ENCODE measurements at places on chromosomes 5 and 9. TPM values are rescaled to one million over a fixed set of nuclear protein-coding genes. Genes with fewer than 3 reads are reported as not detected.

- no peak for DNase-seq
Measured at GRCh38 chr5:41195228-41195627, 18.1 kb downstream of the C6 start.

GRCh38 chr5:62538017-62538942 lies 40.3 kb upstream of the LRRC70 start:
- no peak for DNase-seq

GRCh38 chr9:137666955-137667670 lies 48.3 kb downstream of the EHMT1 start:
- peak; percentile 48 for DNase-seq

GRCh38 chr9:96486386-96487028 lies 36.5 kb downstream of the HABP4 start:
- peak; percentile 79 for DNase-seq

GRCh38 chr9:127449332-127449966 lies 1.8 kb downstream of the RPL12 start:
- DNase-seq: no peak

GRCh38 chr5:96893342-96893741 lies 17.0 kb downstream of the ERAP2 start:
- DNase-seq: no peak

GRCh38 chr5:1542781-1543180 lies 19.0 kb upstream of the LPCAT1 start:
- peak; percentile 86 for DNase-seq

GRCh38 chr9:36118706-36119105 lies 17.8 kb upstream of the GLIPR2 start:
- DNase-seq: peak; percentile 80

DNA sequence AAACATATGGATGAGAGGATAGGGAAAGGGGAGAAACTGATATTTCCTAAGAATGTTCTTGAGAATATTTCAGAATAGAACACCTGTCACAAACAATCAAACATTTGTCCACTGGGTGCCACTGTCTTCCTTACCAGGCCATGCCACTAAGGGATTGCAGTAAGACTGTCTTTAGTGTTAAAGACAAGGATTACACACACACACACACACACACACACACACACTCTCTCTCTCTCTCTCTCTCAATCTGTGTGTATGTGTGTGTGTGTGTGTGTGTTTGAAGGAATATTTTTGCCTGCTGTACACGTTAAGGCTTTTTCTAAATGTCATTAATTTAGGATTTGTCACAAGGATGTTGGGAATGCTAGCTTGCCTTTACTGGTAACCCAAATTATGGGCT lies 54.4 kb downstream of the CCDC192 start:
- no peak for DNase-seq

GRCh38 chr5:180161420-180162303 lies 47.3 kb downstream of the RASGEF1C start:
- DNase-seq: no peak

- no peak for DNase-seq
Measured at GRCh38 chr5:158413122-158413680, 554.3 kb upstream of the CLINT1 start.

DNA sequence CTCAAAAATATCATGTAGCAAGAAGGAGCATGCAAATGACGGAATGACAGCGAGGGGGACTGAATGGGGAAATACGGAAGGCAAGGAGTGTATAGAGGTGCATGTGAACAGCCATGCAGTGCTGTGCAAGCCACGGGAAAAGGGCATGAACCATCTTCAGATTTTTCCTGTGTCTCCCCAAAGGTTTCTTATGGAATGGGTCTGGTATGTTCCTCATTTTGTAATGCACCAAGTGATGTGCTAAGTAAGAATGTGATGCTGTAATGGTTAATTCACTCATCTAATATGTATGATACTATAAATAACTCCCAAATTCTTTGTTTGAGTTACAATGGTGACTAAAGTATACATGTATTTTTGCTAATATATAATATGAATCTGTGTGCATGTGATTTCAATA lies 99.0 kb upstream of the DAB2 start:
- no peak for DNase-seq

DNA sequence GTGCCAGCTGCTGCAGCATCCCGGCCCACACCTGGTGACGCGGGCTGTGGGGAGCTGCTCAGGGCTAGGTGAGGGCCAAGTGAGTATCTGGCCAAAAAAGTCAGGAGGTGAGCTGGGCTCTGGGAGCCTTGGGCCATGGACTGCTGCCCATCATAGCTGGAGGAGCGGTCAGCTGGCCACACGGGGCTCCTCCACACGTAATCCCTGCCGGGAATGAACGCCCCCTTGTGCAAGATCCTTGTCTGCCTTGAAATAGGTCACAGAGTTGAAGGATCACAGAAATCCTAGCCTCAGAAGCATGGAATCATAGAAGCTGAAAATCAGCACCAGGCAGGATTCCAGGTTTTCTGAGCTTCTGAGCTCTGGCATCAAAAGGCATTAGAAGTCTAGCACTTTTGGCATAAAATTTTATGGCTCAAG lies 16.8 kb upstream of the COL27A1 start:
- no peak for DNase-seq

- DNase-seq: no peak
Measured at GRCh38 chr9:696332-697323, 144.9 kb upstream of the DMRT1 start.

DNA sequence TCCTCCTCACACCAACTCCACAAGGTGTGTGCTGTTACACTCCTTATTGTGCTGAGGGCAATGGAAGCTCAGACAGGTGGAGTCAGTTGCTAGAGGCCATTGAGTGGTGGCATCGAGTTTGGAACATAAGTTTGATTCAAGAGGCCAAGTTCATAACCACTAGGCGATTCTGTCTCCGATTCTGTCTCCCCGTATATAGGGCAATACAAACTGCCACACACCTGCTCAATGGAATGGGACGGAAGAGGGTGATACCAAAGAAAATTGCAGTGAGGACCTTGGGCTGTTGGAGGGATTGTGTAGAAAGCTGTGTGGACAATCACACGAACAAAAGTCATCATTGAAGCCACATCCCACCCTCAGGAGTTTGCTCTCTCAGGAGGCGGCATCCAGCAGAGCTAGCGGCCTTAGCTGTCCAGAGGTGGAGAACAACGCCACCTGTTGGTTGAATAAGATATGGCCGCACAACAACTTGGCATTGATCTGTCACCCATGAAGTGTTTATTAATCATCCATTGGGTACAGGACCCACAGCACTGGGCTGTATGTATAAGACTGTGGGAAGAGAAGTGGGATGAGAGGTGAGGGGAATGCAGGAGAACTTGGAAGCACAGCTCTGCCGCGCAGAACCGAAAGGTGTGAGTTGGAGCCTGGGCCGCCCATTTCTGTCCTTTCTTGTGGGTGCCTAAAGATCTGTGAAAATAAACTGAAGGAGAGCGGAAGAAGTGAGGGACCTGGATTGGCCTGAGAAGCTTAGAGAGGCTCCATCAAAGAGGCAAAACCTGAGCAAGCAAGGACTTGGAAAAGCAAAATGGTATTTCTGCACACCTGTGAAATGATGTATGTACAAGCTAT lies 16.1 kb upstream of the NEUROG1 start:
- no peak for DNase-seq

DNA sequence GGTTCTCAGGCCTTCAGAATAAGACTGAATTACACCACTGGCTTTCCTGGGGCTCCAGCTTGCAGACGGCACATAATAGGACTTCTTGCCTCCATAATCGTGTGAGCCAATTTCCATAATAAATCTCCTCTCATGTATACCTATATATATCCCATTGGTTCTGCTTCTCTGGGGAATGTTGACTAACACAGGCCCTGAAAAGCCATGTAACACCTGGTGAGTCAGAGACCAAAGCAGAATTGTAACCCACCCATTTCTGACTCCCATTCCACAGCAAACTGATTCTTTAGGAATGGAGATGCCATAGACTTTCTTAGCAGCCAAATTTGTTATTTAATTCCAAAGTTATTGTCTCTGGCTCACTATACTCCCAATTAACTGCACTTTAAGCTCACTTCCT lies 85.4 kb upstream of the AGXT2 start:
- no peak for DNase-seq

- no peak for DNase-seq
Measured at GRCh38 chr9:117719161-117719920, 15.1 kb downstream of the TLR4 start.

- DNase-seq: no peak
Measured at GRCh38 chr5:117701062-117701461, 1126.4 kb upstream of the SEMA6A start.

- DNase-seq: no peak
Measured at GRCh38 chr5:107119656-107120055, 551.1 kb downstream of the EFNA5 start.

GRCh38 chr5:44987026-44987425 lies 178.3 kb downstream of the MRPS30 start:
- no peak for DNase-seq

GRCh38 chr9:84111726-84112125 lies 131.1 kb downstream of the RMI1 start:
- DNase-seq: no peak

GRCh38 chr5:102453716-102454115 lies 45.1 kb downstream of the SLCO6A1 start:
- DNase-seq: no peak

GRCh38 chr9:89661956-89662717 lies 57.3 kb downstream of the GADD45G start:
- peak; percentile 98 for DNase-seq

GRCh38 chr9:112489039-112489546 lies 2.5 kb downstream of the KIAA1958 start:
- no peak for DNase-seq

GRCh38 chr5:60497706-60498500 lies 202.1 kb downstream of the DEPDC1B start:
- no peak for DNase-seq

DNA sequence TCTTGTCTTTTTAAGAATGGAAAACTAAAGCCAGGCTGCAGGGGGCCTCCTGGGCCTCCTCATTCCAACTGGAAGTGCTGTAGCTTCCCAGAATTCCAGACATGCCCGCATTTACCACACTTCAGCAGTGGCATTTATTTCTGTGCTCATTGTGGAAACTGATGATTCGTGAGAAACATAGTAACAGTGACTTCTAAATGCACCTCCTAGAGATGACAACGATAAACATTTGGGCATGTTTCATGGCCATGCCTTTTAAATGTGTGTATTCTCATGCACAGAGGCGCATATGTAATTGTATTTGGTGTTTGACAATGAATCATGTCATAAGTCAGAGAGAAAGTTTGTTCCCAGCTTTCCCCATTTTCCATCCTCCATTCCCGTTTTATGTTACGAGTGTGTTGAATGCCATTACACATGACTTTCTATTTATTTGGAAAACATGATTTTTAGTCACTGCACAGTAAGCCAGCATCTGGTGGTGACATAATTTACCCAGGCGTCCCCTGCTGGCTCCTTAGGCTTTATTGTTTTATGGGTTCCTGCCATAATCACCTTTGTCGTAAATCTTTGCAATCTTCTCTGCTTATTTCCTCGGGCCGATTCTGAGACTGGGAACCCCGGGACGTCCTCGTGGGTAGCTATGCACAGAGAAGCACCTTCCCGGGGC lies 68.8 kb upstream of the FCN2 start:
- no peak for DNase-seq

GRCh38 chr5:58133631-58134296 lies 326.1 kb downstream of the PLK2 start:
- DNase-seq: no peak

- DNase-seq: no peak
Measured at GRCh38 chr5:133727636-133728035, 115.3 kb upstream of the FSTL4 start.

GRCh38 chr5:127421471-127421870 lies 96.0 kb upstream of the PRRC1 start:
- DNase-seq: no peak

DNA sequence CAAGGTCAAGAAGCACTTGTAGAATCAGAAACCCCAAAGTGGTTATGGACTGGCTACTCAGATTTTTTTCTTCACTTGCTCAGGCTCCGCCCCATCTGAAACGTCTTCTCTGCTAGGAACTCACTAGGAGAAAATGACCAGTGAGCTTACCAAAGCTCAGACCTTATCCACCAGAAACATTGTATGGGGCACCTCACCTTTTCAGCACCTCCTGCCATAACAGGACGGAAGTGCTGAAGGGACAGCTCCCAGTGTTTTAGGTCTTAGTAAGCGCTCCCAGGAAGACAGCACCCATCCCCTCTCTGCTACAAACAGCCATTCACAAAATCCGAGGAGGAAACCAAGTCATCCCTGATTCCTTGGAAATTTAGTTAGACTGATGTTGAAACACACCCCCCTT lies 1.2 kb upstream of the GABRA1 start:
- DNase-seq: no peak

DNA sequence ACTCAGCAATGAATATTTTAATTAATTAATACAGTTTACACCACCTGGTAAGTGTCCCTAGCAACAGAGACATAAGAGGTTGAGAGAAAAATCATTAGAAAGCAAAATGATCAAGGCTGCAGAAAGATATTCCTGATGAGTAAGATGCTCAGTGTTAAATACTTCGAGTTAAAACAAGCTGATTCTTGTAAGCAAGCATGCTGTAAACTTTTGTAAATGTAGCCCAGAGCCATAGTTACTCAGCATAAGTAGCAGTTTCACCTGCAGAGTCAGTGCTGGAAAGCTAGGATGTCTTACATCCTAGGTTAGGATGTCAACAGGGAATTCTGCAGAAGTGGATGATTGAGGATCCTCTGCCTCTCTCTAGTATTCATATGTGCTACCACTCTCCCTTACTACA lies 4.2 kb downstream of the PRKACG start:
- no peak for DNase-seq

DNA sequence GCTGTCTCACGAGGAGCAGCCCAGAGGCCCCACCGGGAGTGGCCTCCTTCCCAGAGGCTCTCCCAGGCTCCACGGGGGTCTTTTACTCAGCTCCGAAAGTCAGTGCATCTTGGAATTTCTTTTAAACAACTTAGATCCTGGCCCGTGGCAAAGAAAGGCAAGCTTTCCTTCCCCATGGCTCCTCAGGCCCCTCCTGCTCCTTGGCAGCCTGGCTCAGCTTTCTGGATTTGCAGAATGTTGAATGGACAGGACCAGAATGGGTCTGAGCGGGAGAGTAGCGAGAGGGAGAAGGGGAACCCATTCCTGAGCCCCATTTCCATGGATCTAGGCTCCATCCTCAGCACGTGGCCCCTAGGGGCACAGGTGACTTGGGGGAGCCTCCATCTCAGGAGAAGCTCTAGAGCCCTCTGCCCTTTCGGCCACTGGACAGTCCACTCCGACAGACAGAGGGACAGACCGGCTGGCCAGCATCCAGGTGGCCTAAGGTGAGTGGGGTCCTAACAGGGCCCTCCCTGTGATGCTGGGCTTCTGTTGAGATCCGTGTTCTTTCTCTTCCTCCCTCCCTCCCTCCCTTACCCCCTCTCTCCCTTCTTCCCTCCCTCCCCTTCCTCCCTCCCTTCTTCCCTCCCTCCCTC lies 173.9 kb upstream of the PPP1R26 start:
- no peak for DNase-seq

- no peak for DNase-seq
Measured at GRCh38 chr5:103808464-103809106, 246.0 kb upstream of the NUDT12 start.

Gene LPAR1
- total RNA-seq: 18.2 TPM

Gene DPM2
- 37.1 TPM for total RNA-seq

Gene PCDHGB1
- total RNA-seq: 2.0 TPM

Gene SLC36A2
- not detected for total RNA-seq

Gene GPRIN1
- total RNA-seq: 1.4 TPM

Gene SPATA9
- total RNA-seq: not detected

Gene INSYN2B
- total RNA-seq: 0.17 TPM

Gene ACOT12
- total RNA-seq: not detected

Gene TBC1D2
- total RNA-seq: 71.8 TPM

Gene ENTPD2
- 0.41 TPM for total RNA-seq

Measured in upper lobe of right lung (tissue), 1 donor.